ENCODE measurements at places on chromosomes 2 and 18.

GRCh38 chr2:235391921-235392615 lies 101.8 kb upstream of the AGAP1 start:
- DNase-seq = no peak

GRCh38 chr18:32405588-32405987 lies 65.1 kb downstream of the GAREM1 start:
- DNase-seq = no peak

GRCh38 chr2:187148059-187148714 lies 299.2 kb upstream of the ZSWIM2 start:
- DNase-seq = no peak

- no peak for DNase-seq
Measured at GRCh38 chr18:69494841-69495240, 94.2 kb downstream of the DOK6 start.

DNA sequence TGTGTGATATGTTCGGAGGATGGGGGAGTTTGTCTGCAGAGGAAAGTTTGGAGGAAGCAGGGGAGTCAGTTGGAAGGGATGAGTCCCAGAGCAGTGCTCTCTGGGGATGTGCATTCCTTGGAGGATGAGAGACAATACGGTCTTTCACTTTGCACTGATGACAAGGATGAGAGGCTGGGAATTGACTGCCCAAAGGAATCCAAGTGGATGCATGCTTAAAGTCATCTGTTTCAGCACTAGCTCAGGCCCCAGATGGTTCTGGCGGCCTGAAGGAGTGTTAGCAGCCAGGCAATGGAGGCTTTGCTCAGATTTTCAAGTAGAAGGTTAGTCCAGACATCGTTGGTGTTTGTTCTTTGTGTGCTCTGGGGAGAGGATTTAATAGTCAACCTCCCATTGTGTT lies 100.2 kb downstream of the CRIM1 start:
- DNase-seq = no peak

DNA sequence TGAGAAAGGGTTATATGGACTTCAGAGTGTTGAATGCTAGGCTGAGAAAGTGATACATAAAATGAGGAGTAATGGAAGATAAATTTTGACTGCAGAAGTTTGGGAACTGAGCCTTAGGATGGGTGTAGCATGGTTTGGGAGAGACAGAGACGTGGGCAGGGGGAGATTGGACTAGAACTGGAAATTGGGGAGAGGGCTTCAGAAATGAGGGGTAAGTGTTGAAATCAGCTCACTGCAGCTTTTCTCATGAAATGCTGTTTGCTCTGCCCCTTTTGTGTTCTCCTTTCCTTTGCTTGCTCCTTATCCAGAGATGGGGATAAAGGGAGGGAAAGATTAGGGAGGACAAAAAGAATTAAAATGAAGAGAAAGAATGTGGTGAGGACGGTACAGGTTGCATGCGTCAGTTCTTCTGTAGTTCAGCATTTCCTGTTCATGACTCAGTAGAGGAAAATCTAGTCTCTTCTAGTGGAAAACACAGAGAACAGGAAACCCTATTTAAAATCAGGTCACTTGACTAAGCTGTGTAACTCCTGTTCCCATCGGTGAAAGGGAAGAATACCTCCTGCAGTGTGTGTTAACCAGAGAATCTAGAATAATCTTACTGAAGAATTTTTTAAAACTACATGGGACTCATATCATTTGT lies 105.6 kb downstream of the CRIM1 start:
- peak; percentile 92 for DNase-seq

DNA sequence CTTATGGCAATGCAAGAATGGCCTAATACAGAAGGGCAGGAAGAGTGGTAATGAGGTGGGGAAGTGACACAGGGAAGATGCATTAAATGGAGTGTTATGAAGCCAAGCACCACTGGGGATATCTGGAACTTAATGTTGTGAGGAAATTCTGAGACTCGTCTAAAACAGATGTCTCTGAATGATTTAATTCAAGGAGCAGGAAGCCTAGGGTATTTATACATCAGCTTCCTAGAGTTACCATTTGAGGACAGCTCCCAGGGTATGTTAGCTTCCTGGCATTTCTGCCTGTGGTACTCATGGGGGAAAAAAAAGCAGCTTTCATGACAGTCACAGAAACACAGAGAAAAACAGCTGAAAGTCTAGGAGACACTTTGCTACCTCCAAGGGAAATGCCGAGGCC lies 989.5 kb downstream of the CBLN2 start:
- no peak for DNase-seq

DNA sequence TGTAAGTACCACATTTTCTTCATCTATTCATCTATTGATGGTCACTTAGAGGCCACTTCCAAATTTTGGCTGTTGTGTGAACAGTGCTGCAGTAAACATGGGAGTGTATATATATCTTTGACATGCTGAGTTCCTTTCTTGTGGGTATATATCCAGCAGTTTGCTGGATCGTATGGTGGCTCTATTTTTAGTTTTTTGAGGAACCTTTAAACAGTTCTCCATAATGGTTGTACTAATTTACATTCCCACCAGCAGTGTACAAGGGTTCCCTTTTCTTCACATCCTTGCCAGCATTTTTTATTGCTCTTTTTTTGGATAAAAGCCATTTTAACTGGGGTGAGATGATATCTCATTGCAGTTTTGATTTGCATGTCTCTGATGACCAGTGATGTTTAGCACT lies 7.3 kb upstream of the ATP5MC3 start:
- no peak for DNase-seq

GRCh38 chr2:17272652-17273525 lies 245.4 kb downstream of the RAD51AP2 start:
- no peak for DNase-seq

- no peak for DNase-seq
Measured at GRCh38 chr18:13036622-13037320, 45.6 kb downstream of the CEP192 start.

DNA sequence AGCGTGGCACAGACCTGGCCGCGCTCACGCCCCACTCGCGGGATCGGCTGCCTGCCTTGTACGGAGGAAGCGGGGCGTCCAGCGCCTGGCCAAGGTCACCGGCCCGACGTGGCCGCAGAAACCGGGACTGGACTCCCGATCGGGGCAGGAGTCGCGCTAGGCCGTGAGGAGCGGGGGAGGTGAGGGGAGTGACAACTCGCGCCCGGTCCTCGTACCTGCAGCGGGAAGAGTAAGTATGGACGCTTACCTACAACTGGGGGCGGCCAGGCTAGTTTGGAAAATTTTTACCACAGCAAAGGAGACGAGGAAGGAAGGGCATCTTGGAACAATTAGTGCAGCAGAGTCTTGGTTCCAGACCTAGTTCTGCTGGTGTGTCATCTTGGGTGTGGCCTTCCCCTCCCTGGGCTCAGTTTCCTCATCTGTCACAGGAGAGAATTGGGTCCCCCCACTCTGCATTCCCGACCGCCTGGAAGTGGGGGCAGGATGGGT lies 693 bp downstream of the UBE2F start:
- no peak for DNase-seq

DNA sequence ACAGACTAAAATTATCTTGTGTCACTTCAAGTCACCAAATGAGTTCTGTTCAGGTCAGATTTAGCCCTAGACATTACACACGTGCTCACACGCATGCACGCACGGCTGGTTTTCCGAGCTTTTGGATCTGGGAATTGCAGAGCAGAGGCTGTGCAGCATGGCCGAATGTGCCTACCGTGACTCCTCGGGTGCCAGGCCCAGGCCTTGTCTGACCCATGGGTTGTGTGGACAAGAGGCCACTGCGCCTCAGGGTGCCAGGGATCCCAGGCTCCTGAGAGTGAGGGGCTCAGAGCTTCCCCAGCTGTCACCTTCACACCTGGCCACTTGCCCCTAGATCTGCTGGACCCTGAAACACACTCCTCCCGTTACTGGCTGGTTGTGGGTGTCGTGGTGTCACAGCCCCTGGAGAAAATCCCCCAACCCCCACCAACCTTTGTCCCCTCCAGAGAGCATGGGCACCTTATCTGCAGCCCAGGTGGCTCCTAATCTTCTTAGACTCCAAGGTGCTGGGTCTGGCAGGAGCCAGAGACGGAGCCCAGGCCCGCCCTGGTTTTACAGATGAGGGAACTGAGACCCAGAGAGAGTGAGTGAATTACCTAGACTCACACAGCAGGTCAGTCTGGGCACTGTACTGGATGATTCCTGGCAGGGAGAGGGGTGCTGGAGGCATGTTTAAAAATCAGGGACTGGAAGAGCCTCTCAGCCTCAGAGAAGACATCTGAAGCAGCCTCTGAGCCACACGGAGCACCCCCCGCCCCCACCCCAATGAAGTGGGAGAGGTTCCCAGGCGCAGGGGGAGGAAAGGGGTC lies 56.8 kb downstream of the ATOH8 start:
- DNase-seq = no peak

DNA sequence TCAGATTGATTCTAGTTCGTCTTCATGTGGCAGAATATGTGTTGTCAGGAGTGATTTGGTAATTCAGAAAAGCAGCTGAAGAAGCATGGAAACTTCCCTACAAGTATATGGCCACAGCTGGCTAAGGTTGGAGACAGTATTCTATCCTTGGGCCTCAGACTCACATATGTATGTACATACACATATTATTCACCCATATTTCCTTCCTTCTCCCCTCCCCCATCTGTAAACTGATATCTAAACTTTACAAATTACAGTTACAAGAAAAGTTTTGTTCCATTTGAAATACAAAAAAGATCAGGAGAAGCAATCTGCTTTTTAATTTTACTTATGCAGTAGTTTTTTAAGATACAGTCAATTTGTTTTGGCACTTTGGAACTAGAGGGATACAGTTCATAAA lies 3.1 kb downstream of the SP3 start:
- DNase-seq = no peak

GRCh38 chr2:202036601-202037037 lies 3.0 kb downstream of the FZD7 start:
- no peak for DNase-seq

DNA sequence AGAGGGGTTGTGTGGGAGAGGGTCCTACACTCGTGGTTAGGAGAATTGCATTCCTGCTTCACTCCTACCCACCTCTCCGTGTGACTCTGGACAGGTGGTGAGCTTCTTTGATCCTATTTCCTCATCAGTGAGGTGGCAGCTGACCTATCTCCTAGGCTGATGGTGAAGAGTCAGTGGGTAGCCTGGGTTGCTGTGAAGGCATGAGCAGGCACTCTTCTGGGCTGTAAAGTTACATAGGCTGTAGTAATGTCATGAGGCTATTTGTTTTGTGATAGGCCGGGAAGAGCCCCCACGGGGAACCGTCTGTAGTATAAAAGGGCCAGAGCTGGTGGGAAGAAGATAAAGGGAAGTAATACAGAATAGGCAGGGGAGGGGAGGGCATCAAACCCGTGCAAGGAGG lies 83.8 kb downstream of the TMEM247 start:
- DNase-seq = no peak

GRCh38 chr2:240499309-240500301 lies 58.2 kb downstream of the ANKMY1 start:
- DNase-seq = no peak

DNA sequence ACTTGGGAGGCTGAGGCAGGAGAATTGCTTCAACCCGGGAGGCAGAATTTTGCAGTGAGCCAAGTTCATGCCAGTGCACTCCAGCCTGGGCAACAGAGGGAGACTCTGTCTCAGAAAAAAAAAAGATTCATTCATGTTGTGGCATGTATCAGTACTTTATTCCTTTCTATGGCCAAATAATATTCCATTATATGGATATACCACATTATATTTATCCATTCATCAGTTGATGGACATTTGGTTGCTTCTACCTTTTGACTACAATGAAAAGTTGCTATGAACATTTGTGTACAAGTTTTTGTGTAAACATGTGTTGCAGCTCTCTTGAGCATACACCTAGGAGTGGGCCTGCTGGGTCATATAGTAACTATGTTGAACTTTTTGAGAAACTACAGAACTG lies 9.2 kb upstream of the MAT2A start:
- DNase-seq = no peak

- no peak for DNase-seq
Measured at GRCh38 chr2:15448250-15448839, 112.8 kb downstream of the NBAS start.

Measured in RCC 7860 (cell line).